ENCODE measurements at places on chromosomes 5 and 9.

GRCh38 chr5:77430726-77431125 lies 61.4 kb downstream of the WDR41 start:
- H3K4me3 ChIP-seq = no peak overlapping the region
- H3K27ac ChIP-seq = no peak overlapping the region
- H3K27me3 ChIP-seq = no peaks in the 10 kb centered on the region
- DNase-seq = no peak
- peaks cover 37% of the 10 kb centered on the region for H3K36me3 ChIP-seq

- no peak for DNase-seq
- H3K36me3 ChIP-seq = no peaks in the 10 kb centered on the region
- H3K4me3 ChIP-seq = no peak overlapping the region
- peaks cover 32% of the 10 kb centered on the region for H3K27me3 ChIP-seq
Measured at GRCh38 chr9:88583901-88584596, 49.1 kb downstream of the NXNL2 start.

DNA sequence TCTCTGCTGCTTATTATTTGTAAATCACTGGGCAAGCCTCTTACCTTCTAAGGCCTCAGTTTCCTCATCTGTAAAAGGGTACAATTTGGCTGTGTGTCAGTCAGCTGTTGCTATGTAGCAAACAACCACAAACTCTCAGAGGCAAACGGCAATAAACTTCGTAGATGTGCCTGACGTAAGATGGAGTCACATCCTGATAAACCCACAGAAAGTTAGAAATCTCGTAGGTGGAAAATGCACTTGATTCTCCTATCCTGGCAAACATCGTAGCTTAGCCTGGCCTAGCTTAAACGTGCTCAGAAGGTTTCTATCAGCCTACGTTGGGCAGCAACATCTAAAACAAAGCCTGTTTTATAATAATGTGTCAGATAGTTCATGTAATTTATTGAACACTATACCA lies 35.0 kb upstream of the UNC5A start:
- peaks cover 26% of the 10 kb centered on the region for H3K27me3 ChIP-seq
- DNase-seq = peak; percentile 15
- no peaks in the 10 kb centered on the region for H3K36me3 ChIP-seq
- H3K27ac ChIP-seq = no peak overlapping the region
- no peak overlapping the region for H3K4me3 ChIP-seq

GRCh38 chr9:2727966-2728613 lies 10.8 kb downstream of the KCNV2 start:
- H3K27me3 ChIP-seq = no peaks in the 10 kb centered on the region
- peak; percentile 46 for DNase-seq
- H3K4me1 ChIP-seq = peaks cover 2% of the 10 kb centered on the region
- H3K4me3 ChIP-seq = no peak overlapping the region
- H3K27ac ChIP-seq = peak overlapping the region; percentile 24
- H3K36me3 ChIP-seq = no peaks in the 10 kb centered on the region

DNA sequence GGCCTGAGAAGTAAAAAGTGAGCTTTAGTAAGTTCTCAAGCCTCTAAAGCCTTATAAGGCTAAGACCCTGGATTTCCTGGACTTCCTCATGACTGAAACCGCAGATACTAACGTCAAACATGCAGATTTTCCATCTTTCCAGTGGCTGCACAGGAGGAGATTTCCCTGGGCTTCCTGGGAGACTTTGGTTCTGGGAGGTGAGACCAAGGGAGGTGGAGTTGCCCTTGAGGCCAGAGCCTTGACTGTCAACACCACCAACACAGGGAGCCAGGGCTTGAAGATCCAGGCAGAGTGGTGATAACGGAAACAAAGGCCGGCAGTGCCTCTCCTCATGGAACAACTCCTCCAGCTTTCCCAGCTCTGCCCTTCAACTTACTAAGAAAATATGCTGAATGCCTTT lies 144.7 kb upstream of the LRRTM2 start:
- no peaks in the 10 kb centered on the region for H3K27me3 ChIP-seq
- H3K4me1 ChIP-seq = no peaks in the 10 kb centered on the region
- H3K27ac ChIP-seq = no peak overlapping the region
- no peak overlapping the region for H3K4me3 ChIP-seq
- DNase-seq = no peak

GRCh38 chr9:132840980-132841379 lies 37.1 kb downstream of the AK8 start:
- H3K36me3 ChIP-seq = no peaks in the 10 kb centered on the region
- peaks cover 12% of the 10 kb centered on the region for H3K27me3 ChIP-seq
- DNase-seq = no peak
- H3K4me1 ChIP-seq = no peaks in the 10 kb centered on the region

GRCh38 chr9:8809741-8810140 lies 1010.2 kb upstream of the DMAC1 start:
- no peak overlapping the region for H3K27ac ChIP-seq
- H3K4me3 ChIP-seq = no peak overlapping the region
- no peaks in the 10 kb centered on the region for H3K4me1 ChIP-seq
- H3K27me3 ChIP-seq = no peaks in the 10 kb centered on the region
- H3K36me3 ChIP-seq = no peaks in the 10 kb centered on the region

All from activated CD8-positive, alpha-beta memory T cell treated with anti-CD3 and anti-CD28 coated beads, Interleukin-2, amount 10 ng/mL, durations not matched to agents 7 days and 5 days (primary cell).